Adrenal gland (tissue), 19 donors: ENCODE measurements at places on chromosomes 13 and 19. TPM values are rescaled to one million over a fixed set of nuclear protein-coding genes. Genes with fewer than 3 reads are reported as not detected.
A peak's percentile ranks its signal among the peaks of the same experiment; 100 is the strongest.

GRCh38 chr19:441213-441836 is 19.5 kb downstream of the SHC2 start:
- H3K4me3 ChIP-seq, result no peak overlapping the region
- H3K27me3 ChIP-seq, result no peaks in the 10 kb centered on the region
- no peak overlapping the region for H3K27ac ChIP-seq
- no peaks in the 10 kb centered on the region for H3K36me3 ChIP-seq
- DNase-seq, result no peak

- no peak overlapping the region for H3K27ac ChIP-seq
- DNase-seq, result no peak
- H3K4me3 ChIP-seq, result no peak overlapping the region
- no peaks in the 10 kb centered on the region for H3K36me3 ChIP-seq
Observed at GRCh38 chr13:44402899-44403445, 29.3 kb downstream of the SERP2 start.

- peak; percentile 35 for DNase-seq
- H3K27ac ChIP-seq, result no peak overlapping the region
- H3K4me1 ChIP-seq, result no peaks in the 10 kb centered on the region
- no peak overlapping the region for H3K4me3 ChIP-seq
- H3K27me3 ChIP-seq, result peaks cover 7% of the 10 kb centered on the region
- H3K36me3 ChIP-seq, result no peaks in the 10 kb centered on the region
Observed at GRCh38 chr13:112248862-112249592, 127.1 kb upstream of the SPACA7 start.

DNA sequence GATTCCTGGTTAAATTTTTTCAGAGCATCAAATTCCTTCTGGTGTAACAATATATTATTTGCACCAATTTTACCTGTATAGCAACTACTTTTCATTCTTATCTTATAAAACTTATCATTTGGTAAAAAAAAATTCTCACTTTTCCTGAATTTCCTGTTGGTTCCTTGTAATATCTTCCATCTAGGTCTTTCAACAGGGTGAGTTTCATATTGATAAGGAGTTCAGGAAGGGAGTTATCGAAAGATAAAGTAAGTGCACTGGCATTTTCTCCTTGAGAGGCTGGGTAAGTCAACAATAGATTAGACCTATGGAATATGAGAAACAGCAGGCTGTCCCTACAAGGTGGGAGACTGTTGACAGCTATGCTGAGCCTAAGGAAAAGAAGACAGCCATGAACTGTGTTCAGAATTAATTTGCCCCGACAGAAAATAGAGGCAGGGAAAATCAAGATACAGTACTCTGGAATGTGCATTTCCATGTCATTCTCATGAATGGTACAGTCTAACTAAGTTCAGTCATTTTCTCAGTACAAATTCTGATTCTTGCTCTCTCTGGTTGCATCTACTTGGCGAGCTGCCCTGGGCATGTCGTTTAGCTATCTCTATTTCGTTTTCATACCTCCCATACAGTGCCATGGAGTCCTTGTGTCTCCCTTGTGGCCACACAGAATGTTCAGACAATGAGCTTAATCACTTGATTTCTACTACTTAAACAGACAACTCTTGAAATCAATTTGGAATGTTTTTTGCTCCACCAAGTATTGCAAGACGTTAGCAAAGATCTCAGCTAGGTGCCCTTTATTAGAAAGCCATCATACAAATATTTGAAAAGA is 9.9 kb downstream of the IGFL1 start:
- no peaks in the 10 kb centered on the region for H3K4me1 ChIP-seq
- peaks cover 7% of the 10 kb centered on the region for H3K27me3 ChIP-seq
- no peak overlapping the region for H3K4me3 ChIP-seq
- no peak overlapping the region for H3K27ac ChIP-seq
- no peaks in the 10 kb centered on the region for H3K36me3 ChIP-seq

- no peak overlapping the region for H3K27ac ChIP-seq
- H3K27me3 ChIP-seq, result no peaks in the 10 kb centered on the region
- H3K36me3 ChIP-seq, result no peaks in the 10 kb centered on the region
- H3K4me1 ChIP-seq, result peaks cover 12% of the 10 kb centered on the region
- no peak overlapping the region for H3K4me3 ChIP-seq
Observed at GRCh38 chr13:95176611-95177259, 124.5 kb downstream of the ABCC4 start.

- no peaks in the 10 kb centered on the region for H3K4me1 ChIP-seq
- no peak for DNase-seq
- H3K27me3 ChIP-seq, result no peaks in the 10 kb centered on the region
- H3K4me3 ChIP-seq, result no peak overlapping the region
Observed at GRCh38 chr13:78540058-78540457, 63.3 kb downstream of the POU4F1 start.

Gene ATP4A
- total RNA-seq, result 4.1 TPM

Gene ZMYM5
- 15.0 TPM for total RNA-seq

Gene LILRA1
- total RNA-seq, result 2.8 TPM

Gene KDM4B
- 32.9 TPM for total RNA-seq

Gene TMEM145
- total RNA-seq, result 4.8 TPM
